Adrenal gland (tissue), 19 donors: ENCODE measurements at places on chromosomes 1 and 21.

DNA sequence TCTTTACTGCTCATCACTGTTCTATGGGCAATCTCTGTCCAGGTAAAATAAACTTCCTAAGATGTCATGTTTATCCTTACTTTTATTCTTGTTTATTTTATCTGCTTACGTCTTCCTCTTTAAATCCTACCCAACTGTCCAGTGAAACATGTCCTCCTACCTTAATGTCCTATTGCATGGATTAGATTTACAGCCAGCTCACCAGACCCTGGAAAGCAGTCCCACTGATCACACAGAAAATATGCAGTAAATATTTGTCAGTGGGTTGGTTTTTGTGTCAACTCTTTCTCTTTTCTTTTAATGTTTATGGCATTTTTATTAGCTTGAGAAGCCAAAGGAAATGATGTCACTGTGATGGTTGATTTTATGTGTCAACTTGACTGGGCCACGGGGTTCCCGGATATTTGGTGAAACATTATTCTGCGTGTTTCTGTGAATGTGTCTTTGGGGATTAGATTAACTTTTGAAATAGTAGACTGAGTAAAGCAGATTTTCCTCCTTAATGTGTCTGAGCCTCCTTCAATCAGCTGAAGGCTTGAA is 258.3 kb downstream of the SRGAP2C start:
- DNase-seq: no peak

- no peak for DNase-seq
Observed at GRCh38 chr1:10597492-10598388, 123.0 kb downstream of the PEX14 start.

GRCh38 chr1:180213401-180214170 is 16.5 kb upstream of the LHX4 start:
- no peak for DNase-seq

- no peak for DNase-seq
Observed at GRCh38 chr21:25183577-25183976, 423.7 kb downstream of the MRPL39 start.

- no peak for DNase-seq
Observed at GRCh38 chr1:223150443-223150842, 7.4 kb upstream of the TLR5 start.

- DNase-seq: no peak
Observed at GRCh38 chr1:225999912-226000337, 782 bp upstream of the SDE2 start.

GRCh38 chr21:37944496-37944895 is 28.2 kb upstream of the KCNJ6 start:
- no peak for DNase-seq

DNA sequence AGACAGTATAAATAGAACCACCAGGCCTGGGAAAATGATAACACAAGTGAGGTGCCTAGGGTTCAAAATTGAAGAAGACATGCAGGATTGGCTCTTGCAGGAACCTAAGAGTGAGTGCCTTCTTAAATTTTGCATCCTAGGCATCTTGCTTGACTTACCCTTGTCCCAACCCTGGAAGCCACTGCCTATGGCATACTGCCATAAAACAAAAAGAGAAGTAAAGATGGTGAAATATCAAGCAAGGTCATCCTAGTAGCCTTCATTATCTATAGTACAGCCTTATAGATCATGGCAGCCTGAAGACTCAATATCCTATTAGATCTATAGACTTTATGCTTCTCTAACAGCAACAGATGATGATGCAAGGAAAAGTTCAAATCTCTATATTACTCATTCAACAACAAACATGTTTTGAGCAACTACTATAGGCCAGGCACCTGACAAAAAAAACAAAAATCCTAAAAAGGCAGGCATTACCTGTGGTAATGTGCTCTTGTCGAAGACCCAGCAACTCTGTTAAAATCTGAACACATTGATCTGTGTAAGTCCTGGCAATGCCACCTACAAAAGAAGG is 6.3 kb downstream of the AP4B1 start:
- no peak for DNase-seq

GRCh38 chr1:25001125-25001915 is 71.2 kb upstream of the RUNX3 start:
- DNase-seq: no peak

DNA sequence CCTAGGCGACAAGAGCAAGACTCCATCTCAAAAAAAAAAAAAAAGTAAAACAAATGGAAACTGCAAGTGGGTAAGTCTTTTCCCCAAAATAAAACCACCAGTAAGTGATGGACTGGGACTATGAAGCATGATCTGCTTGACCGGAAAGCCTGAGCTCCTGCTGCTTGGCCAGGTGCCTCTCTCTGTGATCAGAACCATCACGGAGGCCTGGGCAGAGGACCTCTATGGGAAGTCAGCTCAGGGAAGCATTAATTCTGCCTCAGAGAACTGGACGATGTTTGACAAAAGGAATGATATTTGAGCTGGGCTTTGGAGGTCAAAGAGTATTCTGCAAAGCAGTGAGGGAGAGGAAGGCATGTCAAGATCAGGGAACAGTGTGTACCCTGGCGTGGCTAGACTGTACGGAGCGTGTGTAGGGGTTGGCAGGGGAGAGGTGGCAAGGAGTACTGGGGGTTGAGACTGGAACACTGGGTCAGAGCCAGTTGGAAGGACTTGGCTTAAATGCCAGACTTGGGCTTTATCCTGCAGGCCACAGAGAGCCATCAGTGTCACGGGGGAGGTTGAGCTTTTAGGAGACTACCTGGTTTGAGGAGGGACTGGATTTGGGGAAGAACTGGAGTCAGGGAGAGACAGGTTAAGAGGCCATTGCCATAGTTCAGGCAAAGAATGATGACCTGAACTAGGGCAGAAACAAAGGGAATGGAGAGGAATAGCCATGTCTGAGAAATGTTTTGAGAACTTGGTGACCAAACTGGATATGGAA is 16.4 kb downstream of the ATP1A2 start:
- DNase-seq: no peak

DNA sequence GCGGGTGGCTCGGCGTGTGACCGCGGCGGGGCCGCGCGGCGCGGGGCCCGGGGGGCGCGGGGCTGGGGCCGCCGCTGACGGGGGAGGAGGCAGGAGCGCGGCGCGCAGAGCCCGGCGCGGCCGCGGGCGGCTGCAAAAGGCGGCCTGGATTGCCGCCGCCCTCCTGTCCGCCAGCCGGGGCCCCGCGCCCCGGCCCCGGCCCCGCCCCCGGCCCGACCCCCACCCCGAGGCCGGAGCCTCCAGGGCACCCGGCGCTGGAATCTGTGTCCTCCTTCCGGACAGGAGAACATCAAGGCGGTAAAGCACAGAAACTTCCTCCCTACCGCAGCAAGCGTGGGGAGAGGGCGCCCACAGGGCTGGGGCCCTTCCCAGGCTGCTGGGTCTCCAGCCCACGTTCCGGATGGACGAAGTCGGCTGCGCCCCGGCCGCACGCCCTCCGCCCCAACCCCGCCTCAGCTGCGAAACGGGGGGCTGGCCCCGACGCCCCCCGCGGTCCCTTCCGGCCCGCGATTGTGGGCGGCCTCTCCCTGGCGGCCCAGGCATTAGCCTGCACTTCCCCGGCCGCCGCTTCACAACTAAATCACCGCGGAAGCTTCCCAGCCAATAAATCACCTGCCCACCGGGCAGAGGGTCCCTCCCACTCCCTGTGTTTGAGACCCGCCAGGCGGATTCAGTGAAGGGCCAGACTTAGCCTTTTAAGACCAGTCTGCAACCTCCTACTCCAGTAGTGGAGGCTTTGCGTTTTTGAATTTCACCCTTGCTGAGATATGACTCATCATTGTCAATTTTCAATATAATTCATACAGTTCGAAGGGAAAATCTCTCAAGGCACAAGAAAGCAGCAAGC is 106.0 kb downstream of the SLC45A1 start:
- DNase-seq: peak; percentile 57

DNA sequence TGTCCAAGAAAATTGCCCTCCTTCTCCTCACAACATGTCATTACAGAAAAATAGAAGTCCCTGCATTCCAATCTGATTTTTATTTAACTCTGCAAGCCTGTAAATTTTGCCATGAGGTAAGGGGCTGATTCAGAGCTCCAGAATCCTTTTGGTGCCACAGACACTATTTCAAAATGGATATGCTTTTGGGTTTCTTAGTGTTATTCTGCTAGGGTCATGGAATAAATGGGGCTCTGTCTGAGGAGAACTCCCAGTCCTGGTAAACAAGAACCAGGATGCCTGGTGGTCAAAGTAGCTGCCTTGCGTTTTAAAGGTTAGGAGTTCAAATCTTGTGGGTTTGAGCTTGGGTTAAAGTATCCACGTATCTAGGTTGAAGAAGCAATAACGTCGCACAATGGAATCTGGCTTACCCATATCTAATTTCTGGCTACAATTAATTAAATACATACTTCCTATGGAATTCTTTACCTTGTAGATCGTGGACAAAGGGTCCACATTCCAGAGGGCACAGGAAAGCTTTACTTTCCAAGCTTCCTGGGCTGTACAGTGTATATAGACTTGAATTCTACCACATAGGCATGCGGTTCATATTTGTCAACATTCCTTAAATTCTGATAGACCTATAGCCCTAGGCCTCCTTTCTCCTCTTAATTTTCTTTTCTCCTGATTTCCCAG is 98.0 kb upstream of the CDC42BPA start:
- no peak for DNase-seq

- no peak for DNase-seq
Observed at GRCh38 chr21:42349420-42350317, 1.1 kb downstream of the TFF2 start.

DNA sequence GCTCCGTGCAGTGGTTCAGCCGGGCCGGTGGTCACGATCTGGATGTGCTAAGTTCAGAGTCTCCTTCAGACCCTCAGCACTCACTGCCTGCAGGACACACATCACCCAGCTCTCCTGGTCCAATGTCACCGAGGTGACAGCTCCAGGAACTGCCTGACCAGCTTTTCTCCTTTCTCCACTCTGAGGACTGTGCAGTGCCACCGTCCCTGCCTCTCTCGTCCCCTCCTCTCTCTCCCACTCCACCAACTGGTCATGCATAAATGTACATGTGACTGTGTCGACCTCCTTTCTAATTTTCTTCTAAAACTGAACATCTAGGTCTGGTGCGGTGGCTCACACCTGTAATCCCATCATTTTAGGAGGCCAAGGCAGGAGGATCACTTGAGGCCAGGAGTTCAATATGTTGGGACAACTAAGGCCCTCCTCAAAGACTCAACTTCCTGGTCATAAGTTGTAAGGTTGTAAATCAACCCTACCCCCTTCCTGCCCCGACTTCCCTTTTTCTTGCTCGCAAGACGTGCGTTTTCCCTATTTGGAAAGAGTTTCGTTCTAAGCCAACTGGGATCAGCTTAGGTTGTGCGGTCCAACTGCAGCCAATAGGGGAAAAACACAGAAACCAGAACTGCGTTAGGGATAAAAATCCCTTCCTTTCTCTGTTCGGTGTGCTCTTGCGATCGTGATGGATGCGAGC is 53.1 kb downstream of the MEGF6 start:
- DNase-seq: no peak

- no peak for DNase-seq
Observed at GRCh38 chr1:100629391-100629790, 90.2 kb upstream of the VCAM1 start.

DNA sequence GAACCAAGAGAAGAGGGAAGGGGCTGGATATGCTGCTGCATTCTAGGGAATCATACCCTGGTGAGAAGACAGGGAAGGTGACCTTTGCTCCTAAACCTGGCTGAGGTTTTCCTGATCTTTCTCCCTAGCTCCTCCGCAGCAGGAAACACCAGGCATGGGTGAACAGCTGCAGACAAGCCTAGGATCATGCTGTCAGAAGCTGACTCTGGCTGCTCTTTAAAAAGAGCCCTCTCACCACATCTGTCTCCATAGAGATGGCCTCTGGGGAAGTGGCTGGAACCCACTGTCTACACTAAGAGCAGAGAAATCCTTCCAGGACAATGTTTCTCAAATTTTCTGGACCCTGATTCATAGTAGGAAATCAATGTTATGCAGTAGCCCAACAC is 57.6 kb downstream of the CD34 start:
- no peak for DNase-seq

DNA sequence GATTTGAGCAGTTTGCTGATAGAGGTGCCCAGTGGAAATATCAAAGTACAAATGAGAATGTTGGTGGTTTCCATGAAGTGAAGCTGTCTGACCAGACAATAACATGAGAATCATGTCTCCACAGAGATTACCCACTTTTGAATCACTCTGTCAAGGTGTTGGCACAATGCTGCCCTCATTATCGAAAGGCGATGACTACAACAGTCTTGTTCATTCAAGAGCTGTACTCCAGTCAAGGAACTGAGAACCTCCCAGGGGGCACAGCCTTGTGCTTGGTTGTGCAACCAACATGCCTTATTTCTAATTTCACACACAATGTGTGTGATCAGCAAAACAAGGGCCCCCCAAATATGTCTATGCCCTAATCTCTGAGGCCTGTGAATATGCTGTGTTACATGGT is 35.7 kb downstream of the ETS2 start:
- no peak for DNase-seq

DNA sequence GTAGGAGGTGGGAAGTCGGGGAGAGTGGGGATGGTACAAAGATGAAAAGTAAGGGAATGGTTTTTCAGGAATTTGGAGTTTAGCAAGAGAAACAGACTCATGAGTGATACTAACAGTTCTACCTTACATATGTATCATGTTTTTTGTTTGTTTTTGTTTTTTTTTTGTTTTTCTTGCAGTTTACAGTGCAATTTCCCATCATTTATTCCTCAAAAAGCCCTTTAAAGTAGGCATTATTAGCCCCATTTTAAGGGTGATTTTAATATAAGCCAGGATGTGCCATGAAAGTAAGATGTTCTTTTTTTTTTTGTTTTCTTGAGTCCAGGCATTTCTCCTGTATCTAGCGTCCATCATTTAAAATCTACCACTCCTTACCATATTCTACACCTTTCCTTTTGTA is 13.8 kb upstream of the TRIM45 start:
- DNase-seq: no peak

GRCh38 chr21:34592120-34592955 is 22.6 kb downstream of the RCAN1 start:
- peak; percentile 70 for DNase-seq

DNA sequence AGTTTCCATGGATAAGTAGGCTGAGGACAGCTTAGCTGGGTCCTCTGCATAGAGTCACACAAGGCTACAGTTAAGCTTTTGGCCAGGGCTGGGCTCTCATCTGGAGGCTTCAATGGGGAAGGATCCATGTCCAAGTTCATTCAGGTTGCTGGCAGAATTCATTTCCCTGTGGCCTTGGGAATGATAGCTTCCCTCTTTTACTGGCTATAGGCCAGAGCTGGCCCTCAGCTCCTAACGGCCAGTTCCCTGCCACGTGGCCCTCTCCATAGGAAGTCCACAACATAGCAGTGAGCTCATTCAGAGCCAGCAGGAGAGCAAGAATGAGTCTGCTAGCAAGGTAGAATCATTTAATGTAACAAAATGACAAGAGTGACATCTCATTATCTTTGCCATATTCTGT is 15.1 kb upstream of the PODN start:
- peak; percentile 20 for DNase-seq

- DNase-seq: no peak
Observed at GRCh38 chr21:15207635-15208370, 143.0 kb upstream of the NRIP1 start.
